ENCODE measurements at places on chromosomes 11 and 22.
A peak's percentile ranks its signal among the peaks of the same experiment; 100 is the strongest.

- no peak for DNase-seq
Observed at GRCh38 chr11:64541131-64541530, 49.9 kb upstream of the SLC22A12 start.

DNA sequence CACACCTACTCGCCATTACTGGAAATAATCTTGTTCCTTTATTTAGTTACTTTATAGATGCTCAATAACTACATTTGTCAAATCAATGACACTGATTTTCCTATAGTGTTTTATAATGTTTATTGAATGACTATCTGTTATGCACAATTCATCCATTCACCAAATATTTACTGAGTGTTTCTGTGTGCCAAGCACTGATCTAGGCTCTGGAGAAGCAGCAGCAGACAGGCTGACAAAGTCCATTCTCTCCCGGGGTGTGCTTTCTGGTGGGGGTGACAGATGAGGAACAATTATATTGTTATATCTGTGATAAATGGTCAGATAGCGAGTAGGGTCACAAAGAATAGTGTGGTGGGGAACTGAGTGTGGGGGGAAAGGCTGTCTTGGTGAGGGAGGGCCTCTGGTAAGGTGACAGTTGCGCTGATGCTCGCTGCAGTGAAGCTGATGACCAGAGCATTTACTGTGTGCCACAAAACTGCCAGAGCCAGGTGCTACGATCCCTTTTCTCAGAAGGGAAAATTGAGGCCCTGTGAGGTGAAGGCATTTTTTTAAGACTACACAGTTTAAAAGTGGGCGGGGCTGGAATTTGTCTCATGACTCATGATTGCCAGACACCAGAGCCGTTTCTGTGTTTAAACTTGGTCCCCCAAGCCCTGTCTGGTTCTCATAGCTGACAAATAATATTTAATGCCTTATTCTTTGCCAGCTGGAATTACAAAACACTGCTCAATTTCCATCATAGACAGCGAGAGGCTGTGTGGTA lies 10.2 kb downstream of the PACS1 start:
- no peak for DNase-seq

GRCh38 chr11:71215425-71215965 lies 36.9 kb downstream of the SHANK2 start:
- DNase-seq = no peak

- no peak for DNase-seq
Observed at GRCh38 chr11:59185386-59185945, 13.5 kb downstream of the DTX4 start.

- DNase-seq = no peak
Observed at GRCh38 chr11:94417386-94417987, 16.3 kb upstream of the GPR83 start.

- no peak for DNase-seq
Observed at GRCh38 chr22:23467721-23468294, 112.3 kb downstream of the IGLL1 start.

DNA sequence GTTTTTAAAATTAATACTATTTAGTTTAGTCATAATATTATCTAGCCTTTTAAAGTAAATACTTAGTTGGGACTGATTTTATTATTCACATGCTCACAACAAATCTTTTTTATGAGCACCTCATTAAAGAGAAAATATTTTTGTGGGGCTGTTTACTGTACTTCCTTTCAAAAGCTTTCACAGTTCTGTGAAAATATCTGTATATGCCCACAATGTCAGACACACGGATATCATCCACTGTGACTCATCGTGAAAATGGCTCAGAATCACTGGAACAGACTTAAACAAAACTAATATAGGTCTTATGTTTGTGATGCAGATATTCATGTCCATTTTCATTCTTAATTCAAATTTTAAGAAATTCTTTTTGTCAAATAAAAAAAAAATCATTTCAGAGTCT lies 305.2 kb downstream of the RAB38 start:
- no peak for DNase-seq

DNA sequence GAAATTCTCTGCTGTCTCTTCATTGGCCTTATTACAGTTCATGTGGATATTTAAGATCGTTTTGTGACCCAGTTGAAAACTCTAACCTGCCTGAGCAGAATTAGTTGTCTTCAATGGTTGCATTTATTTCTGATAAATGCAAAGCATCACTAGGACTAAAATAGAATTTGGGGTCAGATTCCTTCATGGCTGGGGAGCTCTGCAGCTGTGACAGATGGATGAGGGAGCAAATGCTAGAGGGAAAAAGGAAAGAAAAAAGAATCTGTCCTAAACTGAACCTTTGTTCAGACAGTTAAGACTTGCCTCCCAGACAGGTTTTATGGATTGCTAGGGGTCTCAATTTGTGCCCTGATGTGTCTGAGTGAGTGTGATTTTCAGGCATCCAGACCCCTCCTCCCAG lies 113.0 kb downstream of the SYT9 start:
- DNase-seq = no peak

GRCh38 chr22:46569848-46570695 lies 32.7 kb upstream of the CELSR1 start:
- no peak for DNase-seq

GRCh38 chr22:44266796-44267760 lies 45.7 kb downstream of the SHISAL1 start:
- no peak for DNase-seq

- no peak for DNase-seq
Observed at GRCh38 chr11:113906038-113906437, 1.4 kb downstream of the HTR3B start.

- DNase-seq = peak; percentile 89
Observed at GRCh38 chr11:63961608-63962412, 12.6 kb upstream of the COX8A start.

GRCh38 chr11:64208796-64209562 lies 2.5 kb downstream of the FERMT3 start:
- no peak for DNase-seq

DNA sequence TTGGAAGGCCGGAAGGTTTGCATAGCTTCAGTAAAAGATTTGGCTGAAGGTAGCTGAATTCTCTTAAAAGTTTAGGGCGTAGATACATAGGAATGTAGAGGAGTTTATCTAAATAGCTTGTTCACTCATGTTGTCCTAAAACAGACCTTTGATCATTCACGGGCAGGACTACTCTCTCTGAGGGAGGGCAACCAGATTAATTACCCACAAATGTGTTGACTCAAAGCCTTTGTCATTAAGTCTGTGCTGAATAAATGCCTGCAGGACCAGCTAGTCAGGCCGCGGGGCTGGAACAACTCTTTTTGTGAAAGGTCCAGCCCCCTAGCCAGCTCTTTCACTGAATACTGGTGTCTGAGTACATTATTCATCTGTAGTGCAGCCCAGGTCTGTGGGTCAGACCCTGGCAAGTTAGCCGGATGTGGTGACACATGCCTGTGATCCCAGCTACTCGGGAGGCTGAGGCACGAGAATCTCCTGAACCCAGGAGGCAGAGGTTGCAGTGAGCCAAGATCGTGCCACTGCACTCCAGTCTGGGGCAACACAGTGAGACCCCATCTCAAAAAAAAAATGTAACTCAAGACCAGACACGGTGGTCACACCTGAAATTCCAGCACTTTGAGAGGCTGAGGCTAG lies 2.8 kb upstream of the FADD start:
- no peak for DNase-seq

GRCh38 chr11:415640-416041 lies 842 bp upstream of the SIGIRR start:
- no peak for DNase-seq

- DNase-seq = no peak
Observed at GRCh38 chr11:125224391-125225021, 60.0 kb downstream of the PKNOX2 start.
